ENCODE measurements at places on chromosomes 16 and 17.

GRCh38 chr17:81097134-81097942 lies 62.4 kb downstream of the BAIAP2 start:
- peak; percentile 89 for DNase-seq
- H3K27me3 ChIP-seq = no peaks in the 10 kb centered on the region
- no peaks in the 10 kb centered on the region for H3K36me3 ChIP-seq
- H3K4me1 ChIP-seq = peaks cover 36% of the 10 kb centered on the region
- H3K27ac ChIP-seq = peak overlapping the region; percentile 83

DNA sequence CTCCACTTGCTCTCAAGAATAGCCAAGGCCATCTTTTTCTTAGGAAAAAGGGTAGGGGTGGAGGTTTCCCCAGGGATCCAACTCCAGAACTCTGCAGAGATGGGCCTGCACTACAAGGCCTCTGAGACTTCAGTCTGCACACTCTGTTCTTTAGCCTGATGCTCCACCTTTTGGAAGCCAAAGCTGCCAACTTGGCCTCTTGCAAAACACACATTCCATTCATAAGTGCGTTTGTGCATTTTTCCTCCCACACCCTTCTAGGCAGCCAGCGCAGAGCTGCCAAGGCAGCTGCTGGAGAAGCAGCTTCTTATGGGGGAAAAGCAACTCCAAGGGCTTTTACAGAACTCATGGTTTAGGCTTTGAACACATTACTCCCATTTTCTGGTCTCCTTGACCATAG lies 45.3 kb downstream of the REXO5 start:
- no peaks in the 10 kb centered on the region for H3K36me3 ChIP-seq
- H3K27me3 ChIP-seq = no peaks in the 10 kb centered on the region
- no peak overlapping the region for H3K4me3 ChIP-seq
- peak overlapping the region; percentile 85 for H3K27ac ChIP-seq
- H3K4me1 ChIP-seq = peaks cover 20% of the 10 kb centered on the region
- DNase-seq = peak; percentile 85

- no peaks in the 10 kb centered on the region for H3K36me3 ChIP-seq
- no peak overlapping the region for H3K27ac ChIP-seq
- no peaks in the 10 kb centered on the region for H3K27me3 ChIP-seq
These were observed 37.9 kb downstream of the ATP2C2 start for GRCh38 chr16:84406006-84406963.

DNA sequence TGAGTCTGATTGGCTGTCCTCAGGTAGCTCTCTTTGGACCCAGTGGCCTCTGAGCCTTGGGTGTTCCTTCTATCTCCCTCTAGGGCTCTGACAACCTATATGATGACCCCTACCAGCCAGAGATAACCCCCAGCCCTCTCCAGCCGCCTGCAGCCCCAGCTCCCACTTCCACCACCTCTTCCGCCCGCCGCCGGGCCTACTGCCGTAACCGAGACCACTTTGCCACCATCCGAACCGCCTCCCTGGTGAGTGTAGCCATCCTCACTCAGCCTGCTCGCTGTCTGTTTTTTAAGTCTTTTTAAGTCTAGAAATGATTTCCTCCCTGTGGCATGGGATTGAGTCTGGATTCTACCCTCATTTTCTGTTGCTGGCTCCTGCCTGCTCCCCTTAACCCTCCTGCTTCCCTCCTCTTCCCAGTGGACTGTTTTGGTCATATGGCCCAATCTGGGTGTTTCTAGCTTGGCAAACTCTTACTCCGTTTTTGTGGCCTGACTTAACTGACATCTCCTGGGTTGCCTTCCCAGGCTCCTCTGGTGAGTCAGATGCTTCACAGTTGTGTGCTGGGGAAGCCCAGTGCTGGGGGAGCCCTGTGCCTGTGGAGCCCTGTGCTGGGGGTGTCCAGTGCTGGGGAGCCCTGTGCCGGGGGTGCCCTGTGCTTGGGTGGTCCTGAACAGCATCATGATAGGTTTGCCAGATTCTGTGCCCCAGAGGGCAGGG lies 9.9 kb downstream of the TAOK2 start:
- H3K36me3 ChIP-seq = no peaks in the 10 kb centered on the region
- no peaks in the 10 kb centered on the region for H3K4me1 ChIP-seq
- H3K27ac ChIP-seq = no peak overlapping the region
- H3K27me3 ChIP-seq = no peaks in the 10 kb centered on the region
- DNase-seq = no peak

GRCh38 chr16:4415538-4416199 lies 727 bp downstream of the CORO7 start:
- peak overlapping the region; percentile 88 for H3K4me3 ChIP-seq
- no peaks in the 10 kb centered on the region for H3K27me3 ChIP-seq
- no peaks in the 10 kb centered on the region for H3K4me1 ChIP-seq
- no peak for DNase-seq
- peak overlapping the region; percentile 66 for H3K27ac ChIP-seq
- no peaks in the 10 kb centered on the region for H3K36me3 ChIP-seq

DNA sequence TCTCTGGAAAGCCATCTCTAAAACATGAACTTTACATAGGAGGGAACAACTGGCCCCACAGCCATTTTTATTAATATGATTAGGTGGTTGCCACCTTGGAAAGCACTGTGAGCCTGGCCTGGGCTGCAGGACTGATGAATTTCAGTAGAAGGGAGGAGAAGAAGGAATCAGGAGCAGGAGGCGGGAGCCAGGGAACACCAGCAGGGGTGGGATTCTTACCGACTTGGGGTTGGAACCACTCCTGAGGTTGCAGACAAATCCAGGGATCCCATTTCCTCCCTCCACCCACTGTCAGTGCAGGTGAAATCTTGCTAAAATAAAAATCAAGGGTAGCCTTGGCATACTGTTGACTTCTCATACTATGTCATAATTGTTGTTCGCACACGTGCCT lies 16.9 kb upstream of the MAP3K14 start:
- H3K4me3 ChIP-seq = no peak overlapping the region
- DNase-seq = peak; percentile 7
- H3K4me1 ChIP-seq = no peaks in the 10 kb centered on the region
- H3K27me3 ChIP-seq = no peaks in the 10 kb centered on the region
- H3K27ac ChIP-seq = peak overlapping the region; percentile 48

- H3K27me3 ChIP-seq = no peaks in the 10 kb centered on the region
- DNase-seq = no peak
- no peaks in the 10 kb centered on the region for H3K4me1 ChIP-seq
These were observed 8.6 kb upstream of the ABCA9 start for GRCh38 chr17:69069226-69069750.
